HT1080 (cell line): ENCODE measurements at places on chromosomes 3 and 15. TPM values are rescaled to one million over a fixed set of nuclear protein-coding genes. Genes with fewer than 3 reads are reported as not detected.

IMPG2 gene
- total RNA-seq, result 0.03 TPM in 1 of 2 replicates, not detected in the other

GNAT1 gene
- not detected in 2 replicates for total RNA-seq

- DNase-seq, result no peak
Observed at GRCh38 chr3:13120928-13121552, 47.8 kb upstream of the IQSEC1 start.

DNA sequence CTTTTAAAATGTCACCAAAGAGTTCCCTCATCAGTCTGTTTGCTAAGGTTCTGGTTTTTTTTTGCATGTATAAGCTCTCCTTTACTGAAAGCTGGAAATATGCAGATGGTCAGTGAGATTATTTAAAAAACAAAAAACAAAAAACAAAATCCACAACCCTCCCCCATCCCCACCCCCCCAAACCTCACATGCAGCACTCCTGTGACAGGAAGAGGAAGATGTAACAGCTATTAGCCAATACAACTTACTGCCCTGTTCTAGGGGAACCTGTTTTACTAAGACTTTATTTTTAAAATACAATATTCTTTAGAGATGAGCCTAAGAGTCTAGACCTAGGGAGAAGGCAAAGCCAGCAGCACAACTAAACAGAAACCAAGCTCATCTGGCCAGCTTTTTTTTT, 39.5 kb downstream of the ANP32A start:
- no peak for DNase-seq

SLC41A3 gene
- total RNA-seq, result 46.4 and 53.9 TPM in 2 replicates

GRCh38 chr3:26622621-26623418, at the start of gene LRRC3B:
Gene LRRC3B, plus strand, starts transcription at chr3:26622772. Its CDS starts 86,901 bp downstream, at chr3:26709673.
- DNase-seq, result no peak

GRCh38 chr3:158846803-158847451, 45.1 kb downstream of the MFSD1 start:
- no peak for DNase-seq

- DNase-seq, result no peak
Observed at GRCh38 chr15:68275165-68275746, 2.3 kb upstream of the FEM1B start.

DNA sequence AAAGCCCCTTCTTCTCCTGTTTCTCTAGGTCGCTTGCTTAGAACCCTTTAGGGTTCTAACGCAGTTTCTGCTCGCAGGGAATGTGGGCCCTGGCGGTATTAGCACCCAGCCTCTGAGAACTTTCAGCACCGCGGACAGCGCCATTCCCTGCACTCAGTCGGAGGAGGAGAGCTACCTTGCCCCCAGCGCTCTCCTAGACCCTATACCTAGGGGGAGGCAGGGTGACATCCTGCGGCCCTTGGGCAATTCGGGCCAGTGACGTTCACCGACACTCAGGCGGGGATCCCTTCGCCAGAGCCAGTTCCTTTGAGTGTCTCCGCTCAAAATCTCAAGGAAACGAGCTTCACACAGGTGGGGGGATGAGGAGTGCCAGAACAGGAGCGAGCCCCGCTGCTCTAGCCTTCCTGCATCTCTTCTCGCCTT, 1.3 kb downstream of the SLC7A14 start:
- DNase-seq, result peak; percentile 49

GRCh38 chr15:81182031-81182755, 14.5 kb upstream of the IL16 start:
- DNase-seq, result no peak

POLQ gene
- 17.3 and 18.2 TPM in 2 replicates for total RNA-seq

DNA sequence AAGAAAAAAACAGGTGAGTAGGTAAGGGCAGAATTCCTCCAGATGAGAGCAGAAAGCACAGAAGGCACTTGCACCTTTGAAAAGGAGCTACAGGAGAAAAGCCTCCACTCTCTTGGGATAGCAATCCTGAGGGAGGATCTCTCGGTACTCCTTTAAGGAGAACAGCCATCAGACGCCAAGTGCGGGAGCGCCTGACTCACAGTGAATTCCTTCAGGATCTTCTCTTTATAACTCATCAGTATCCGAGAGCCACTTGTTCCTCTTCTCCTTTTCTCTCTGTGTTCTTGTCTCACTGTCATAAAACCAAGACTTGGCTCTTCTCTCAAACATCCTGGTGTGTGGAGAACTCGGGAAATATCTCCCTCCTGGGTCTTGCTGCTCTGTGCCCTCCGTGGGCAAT, 10.1 kb upstream of the GOLGA8J start:
- DNase-seq, result no peak

- DNase-seq, result peak; percentile 68
Observed at GRCh38 chr3:130392266-130392665, 46.8 kb downstream of the COL6A5 start.

DNA sequence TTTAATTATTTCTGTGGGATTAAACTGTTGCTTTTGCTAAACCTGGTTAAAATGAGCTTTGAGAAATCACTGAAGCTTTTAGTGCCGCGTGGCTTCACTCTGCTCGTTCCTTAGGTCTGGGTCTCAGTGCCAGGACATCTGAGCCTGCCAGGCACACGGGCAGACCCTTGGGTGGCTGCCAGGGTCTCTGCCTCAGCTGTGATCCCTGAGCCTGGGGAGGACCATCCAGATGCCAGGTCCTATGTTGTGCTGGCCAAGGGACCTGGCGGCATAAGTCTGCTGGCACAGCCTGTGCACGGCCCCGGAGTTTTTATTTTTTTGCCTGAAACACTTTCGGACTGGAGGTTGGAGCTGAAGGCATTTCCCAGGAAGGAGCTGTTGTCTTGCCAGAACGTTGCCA, 328.1 kb downstream of the LRTM1 start:
- DNase-seq, result no peak

DNA sequence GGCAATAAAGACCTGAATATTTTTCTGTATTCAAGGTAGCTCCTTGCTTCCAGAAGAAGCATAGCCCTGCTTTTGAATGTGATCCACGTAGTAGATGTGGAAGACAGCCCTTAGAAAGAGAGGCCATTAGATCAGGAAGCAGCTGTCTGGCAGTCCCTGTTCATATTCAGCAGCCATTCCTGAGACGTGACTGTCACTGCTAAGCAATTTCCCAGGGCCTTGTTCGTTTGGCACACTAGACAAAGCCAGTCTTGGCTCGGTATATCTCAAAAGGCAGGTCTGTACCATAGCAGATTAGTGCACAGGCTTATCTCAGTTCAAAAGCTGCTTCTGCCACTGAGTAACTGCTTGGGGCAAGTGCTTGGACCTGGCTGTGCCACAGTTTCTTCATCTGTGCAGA, 287.8 kb upstream of the MCTP2 start:
- no peak for DNase-seq

GRCh38 chr3:184362668-184363546, 1.4 kb downstream of the POLR2H start:
- DNase-seq, result peak; percentile 99

FES gene
- total RNA-seq, result 8.8 and 15.0 TPM in 2 replicates

- no peak for DNase-seq
Observed at GRCh38 chr3:152874896-152875749, 40.2 kb downstream of the P2RY1 start.

DNA sequence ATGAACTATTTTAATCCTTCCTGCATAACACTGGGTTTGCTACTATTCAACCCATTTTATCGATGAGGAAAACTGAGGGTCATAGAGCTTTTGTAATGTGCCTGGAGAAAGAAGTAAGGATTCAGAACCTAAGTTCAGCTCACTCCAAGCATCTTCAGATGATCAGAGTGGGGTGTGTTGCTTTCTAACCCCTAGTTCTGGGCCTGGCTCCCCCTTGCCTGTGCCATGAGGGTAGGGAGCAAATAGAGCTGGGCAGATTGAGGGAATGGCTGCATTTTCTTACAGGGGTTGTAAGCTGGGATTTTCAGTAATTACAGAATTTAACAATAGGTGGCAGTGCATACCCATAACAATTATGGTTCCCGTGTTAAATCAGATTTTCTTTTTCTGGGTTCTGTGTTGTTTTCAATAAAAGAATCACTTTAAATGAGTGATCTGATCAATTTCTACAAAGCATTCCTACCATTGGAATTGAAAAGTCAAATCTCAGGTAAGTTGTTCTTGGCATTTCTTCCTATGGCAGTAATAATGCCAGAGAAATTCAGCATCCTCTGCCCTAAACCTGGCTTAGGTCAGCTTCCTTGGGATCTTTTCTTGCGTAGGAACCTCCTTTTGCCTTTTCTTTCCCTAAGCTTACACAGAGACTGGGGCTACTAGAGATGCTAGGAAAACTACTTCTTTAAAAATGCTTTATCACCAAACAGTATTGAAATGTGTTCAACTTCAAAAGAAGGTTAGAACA, 103.8 kb upstream of the IL12A start:
- DNase-seq, result peak; percentile 74

GRCh38 chr15:100350434-100351226, 8.9 kb upstream of the ADAMTS17 start:
- DNase-seq, result no peak

- no peak for DNase-seq
Observed at GRCh38 chr3:34034840-34035239, 236.4 kb downstream of the PDCD6IP start.

DNA sequence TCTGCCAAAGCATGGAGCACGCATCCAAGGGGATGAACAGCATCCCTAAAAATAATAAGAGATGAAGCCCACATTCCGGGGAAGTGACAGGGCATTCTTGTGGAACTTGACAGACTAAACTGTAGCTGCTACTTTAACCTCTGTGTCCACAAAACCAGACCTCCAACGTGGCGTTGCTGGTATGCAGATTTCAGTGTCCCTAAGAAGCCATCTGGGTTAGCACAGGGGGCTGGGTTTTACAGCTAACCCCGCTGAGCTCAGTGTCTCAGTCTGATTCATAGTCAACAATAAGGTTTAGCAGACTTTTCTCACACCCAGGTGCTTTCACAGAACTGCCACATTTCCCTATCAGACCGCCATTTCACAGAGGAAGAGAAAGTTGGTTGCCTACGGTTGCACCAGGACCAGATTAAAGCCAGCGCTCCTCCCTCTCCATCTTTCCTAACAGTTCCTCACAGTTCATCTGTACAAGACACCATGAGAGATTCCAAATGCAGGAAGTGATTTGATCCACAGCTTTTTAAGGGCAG, 61.6 kb upstream of the CTDSPL start:
- DNase-seq, result no peak

DNA sequence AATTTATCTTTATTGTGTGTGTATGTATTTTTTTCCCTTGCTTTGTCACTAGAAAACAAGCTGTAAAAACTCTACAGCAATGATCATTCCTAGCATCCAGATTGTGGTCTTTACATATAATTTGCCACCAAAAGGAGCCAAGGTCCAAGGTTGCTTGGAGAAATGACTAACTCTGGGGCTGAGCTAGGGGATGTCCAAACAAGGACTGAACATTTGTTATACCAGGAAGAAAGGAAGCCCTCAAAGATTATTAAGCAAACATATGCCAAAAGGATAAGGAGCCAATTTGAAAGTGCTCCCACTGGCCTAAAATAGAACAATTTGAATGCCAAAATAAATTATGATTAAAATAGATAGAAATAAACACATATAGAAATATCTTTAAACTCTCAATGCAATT, 293.3 kb downstream of the ZIC1 start:
- DNase-seq, result no peak

GRCh38 chr3:96996009-96996408, 181.6 kb downstream of the EPHA6 start:
- no peak for DNase-seq

OCA2 gene
- total RNA-seq, result not detected in 2 replicates

TERC gene
- total RNA-seq, result 52.4 and 143 TPM in 2 replicates

- peak; percentile 11 for DNase-seq
Observed at GRCh38 chr3:114799816-114800215, 347.3 kb downstream of the ZBTB20 start.

- DNase-seq, result no peak
Observed at GRCh38 chr15:57865294-57865693, 158.8 kb downstream of the POLR2M start.

- no peak for DNase-seq
Observed at GRCh38 chr3:182783106-182783505, 10.2 kb upstream of the ATP11B start.

FEZF2 gene
- not detected in 2 replicates for total RNA-seq

GRCh38 chr3:47825590-47825989, 22.7 kb downstream of the DHX30 start:
- no peak for DNase-seq

MYEF2 gene
- 7.7 and 15.2 TPM in 2 replicates for total RNA-seq

DNA sequence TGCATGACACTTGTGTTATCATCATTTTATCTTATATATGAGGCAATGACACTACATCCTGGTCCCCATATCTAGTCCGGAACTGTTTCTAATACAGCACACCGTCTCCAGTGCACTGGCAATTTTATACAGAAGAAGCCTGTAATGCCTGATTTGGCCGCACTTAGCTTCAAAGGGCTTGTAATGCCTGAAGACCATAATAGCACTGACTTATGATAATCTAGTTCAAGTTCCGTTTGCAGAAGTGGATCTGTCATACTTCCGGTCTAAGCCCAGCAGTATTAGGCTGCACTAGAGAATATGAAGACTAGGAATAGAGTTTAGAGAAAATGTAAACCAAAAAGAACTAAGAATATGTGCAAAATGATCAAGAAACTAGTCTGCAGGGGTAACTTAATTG, 1.3 kb downstream of the BNIP2 start:
- DNase-seq, result peak; percentile 24

DNA sequence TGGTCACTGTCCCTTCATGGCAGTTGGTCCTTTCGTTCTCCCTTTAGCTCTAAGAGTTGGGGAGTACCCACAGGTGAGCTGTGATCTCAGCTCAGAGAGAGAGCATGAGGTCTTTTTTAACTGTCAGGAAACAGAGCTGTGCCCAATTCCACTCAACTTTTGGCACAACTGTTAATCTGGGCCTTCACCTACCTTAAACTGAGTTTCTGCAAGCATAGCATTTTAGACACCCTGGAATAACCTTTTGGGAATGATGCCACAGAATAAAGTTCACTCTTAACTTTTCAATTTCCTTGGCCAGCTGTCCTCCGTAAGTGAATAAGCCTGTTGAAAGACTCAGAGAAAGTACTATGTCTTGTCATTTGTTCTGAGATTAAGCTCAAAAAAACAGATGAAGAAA, 35.9 kb downstream of the TUBGCP4 start:
- no peak for DNase-seq

IL17RC gene
- 11.9 and 12.0 TPM in 2 replicates for total RNA-seq

AGBL1 gene
- 0.03 TPM in 1 of 2 replicates, not detected in the other for total RNA-seq

- DNase-seq, result peak; percentile 50
Observed at GRCh38 chr3:139718415-139718814, 40.6 kb upstream of the NMNAT3 start.

- no peak for DNase-seq
Observed at GRCh38 chr3:167166012-167166411, 214.1 kb downstream of the ZBBX start.

DNA sequence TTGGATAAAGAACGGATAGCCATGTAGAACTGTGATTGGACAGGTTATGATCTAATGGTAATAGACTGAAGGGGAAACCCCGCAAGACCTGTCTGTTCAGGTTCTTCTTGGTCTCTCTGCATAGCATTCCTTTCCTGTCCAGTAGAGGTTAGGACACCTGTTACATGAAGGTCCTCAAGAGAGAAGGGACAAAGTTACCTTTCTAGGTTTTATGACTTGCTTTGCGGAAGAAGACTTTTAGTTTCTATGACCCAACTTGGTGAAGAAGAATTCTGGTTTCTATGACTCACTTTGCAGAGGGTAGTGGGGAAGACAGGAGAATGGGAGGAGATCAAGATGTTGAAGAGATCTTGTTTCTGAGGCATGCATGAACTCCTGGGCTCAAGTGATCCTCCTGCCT, 97.9 kb upstream of the C3orf80 start:
- no peak for DNase-seq

GRCh38 chr3:183502237-183503181, 53.0 kb downstream of the KLHL6 start:
- DNase-seq, result peak; percentile 30

GRCh38 chr3:155236473-155236872, 57.0 kb downstream of the STRIT1 start:
- no peak for DNase-seq

GRCh38 chr3:145387211-145387610, 773.8 kb downstream of the PLOD2 start:
- no peak for DNase-seq

SAMD7 gene
- total RNA-seq, result not detected in 2 replicates

- no peak for DNase-seq
Observed at GRCh38 chr3:185632996-185633395, 46.9 kb downstream of the SENP2 start.
